ENCODE measurements at places on chromosomes 7 and 10. TPM values are rescaled to one million over a fixed set of nuclear protein-coding genes. Genes with fewer than 3 reads are reported as not detected.

- no peak for DNase-seq
These were observed 270.0 kb downstream of the TRIL start for GRCh38 chr7:28688174-28688573.

Gene CPA4
- 20.8 TPM for total RNA-seq

DNA sequence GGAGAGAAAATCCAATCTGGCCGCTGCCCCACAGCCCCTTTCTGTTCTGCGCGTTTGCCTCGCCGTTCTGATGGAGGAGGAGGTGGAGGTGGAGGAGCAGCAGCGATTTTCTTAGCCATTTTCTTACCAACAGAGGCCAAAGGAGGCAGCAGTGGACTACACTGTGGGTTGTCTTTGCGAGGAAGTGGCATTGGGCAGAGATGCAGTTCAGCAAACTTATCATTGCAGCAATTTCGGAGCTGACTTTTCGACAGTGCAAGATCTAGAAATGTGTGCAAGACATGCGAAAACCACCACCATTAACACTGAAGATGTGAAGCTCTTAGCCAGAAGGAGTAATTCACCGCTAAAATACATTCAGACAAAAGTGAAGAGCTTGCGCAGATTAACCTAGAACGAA is 1.9 kb upstream of the ARL4A start:
- no peak for DNase-seq

DNA sequence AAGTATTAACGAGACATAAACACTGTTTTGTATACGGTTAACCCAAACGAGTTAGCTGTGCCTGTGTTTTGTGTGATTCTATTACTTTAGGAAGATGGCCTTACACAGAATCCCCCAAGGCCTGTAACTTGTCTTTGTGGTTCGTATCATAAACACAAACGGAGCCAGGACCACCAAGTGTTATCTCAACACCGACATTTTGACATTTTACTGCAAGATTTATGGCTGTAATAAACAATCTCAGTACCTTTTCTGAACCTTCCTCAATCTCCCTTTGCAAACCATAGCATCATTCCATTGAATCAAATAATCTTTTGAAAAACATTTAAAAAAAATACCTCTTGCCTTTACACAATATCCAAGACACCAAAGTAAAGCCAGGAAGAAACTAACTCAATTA is 2.4 kb upstream of the HOXA4 start:
- DNase-seq = no peak

DNA sequence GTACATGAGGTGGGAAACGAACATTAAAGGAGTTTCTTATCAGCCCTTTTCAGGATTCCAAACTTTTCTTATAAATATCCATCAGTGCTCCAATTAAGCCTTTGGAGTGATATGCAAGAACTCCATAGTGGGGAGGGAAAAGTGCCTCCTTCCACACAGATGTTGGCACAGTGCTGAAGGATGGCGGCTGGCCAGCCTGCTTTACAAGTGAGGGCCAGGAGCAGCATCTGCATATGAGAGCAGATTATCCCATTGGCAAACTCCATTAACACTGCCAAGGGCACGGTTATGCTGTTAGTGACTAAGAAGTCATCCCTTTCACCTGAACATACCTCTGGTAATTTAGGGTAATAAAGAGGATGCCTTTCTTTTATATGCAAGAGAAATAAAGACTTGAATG is 543.1 kb downstream of the CNTNAP2 start:
- no peak for DNase-seq

- DNase-seq = no peak
These were observed 24.6 kb upstream of the WNT2 start for GRCh38 chr7:117347480-117347879.

- DNase-seq = no peak
These were observed 103.4 kb downstream of the WNT2 start for GRCh38 chr7:117219485-117219884.

Gene PDLIM1
- 150 TPM for total RNA-seq

Gene FKBP6
- total RNA-seq = not detected

- DNase-seq = no peak
These were observed 6.0 kb downstream of the OIT3 start for GRCh38 chr10:72899545-72899944.

Gene IKZF1
- total RNA-seq = not detected
